ENCODE measurements at places on chromosomes 2 and 18. TPM values are rescaled to one million over a fixed set of nuclear protein-coding genes. Genes with fewer than 3 reads are reported as not detected.
A peak's percentile ranks its signal among the peaks of the same experiment; 100 is the strongest.

- no peak for DNase-seq
Observed at GRCh38 chr2:134863446-134863845, 25.0 kb downstream of the ACMSD start.

DNA sequence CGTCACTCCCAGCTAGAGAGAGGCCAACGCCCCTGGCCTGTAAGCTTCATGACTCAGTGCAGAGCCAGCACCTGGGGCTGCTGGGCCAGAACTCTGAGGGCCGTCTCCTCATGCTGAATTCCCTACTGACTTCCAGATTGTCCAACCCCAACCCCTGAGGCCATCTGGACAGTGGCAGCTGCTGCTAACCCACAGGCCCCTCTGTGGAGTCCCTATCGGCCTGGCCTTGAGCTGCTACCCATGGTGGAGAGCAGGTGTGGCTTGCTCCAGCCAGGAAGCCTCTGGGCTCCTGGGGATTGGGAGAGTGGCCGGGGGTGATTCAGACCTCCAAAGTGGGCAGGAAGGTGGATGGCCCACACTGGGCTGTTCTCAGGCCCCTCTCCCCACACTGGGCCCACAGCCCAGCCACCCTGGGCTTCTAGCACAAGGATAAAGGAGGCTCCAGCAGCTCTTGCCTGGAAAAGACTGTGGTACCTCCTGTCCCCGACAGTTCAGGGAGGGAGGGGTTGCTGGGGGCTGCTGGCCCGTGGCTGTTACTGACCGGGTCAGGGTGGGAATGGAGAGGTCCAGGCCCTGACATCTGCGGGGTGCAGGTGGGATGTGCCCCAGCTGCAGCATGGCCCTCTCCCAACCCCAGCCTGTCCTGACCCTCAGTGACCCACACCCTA lies 8.2 kb downstream of the TEKT4 start:
- DNase-seq = no peak

FNDC4 gene
- not detected for polyA plus RNA-seq

DNA sequence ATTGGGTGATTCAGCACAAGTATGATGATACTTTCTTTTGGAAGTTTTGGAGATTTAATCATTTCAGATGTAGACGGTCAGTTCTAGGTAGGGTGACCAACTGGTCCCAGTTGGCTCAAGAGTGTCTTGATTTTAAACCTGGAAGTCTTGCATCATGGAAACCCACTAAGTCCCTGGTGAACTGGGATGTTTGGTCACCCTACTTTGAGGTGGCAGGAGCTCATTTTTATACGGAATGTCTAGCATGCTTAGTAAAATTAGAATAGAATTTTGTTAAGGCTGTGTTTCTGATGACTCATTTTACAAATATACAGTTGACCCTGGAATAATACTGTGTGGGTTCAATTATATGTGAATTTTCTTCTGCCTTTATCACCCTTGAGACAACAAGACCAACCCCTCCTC lies 61.5 kb upstream of the DOCK10 start:
- no peak for DNase-seq

DNA sequence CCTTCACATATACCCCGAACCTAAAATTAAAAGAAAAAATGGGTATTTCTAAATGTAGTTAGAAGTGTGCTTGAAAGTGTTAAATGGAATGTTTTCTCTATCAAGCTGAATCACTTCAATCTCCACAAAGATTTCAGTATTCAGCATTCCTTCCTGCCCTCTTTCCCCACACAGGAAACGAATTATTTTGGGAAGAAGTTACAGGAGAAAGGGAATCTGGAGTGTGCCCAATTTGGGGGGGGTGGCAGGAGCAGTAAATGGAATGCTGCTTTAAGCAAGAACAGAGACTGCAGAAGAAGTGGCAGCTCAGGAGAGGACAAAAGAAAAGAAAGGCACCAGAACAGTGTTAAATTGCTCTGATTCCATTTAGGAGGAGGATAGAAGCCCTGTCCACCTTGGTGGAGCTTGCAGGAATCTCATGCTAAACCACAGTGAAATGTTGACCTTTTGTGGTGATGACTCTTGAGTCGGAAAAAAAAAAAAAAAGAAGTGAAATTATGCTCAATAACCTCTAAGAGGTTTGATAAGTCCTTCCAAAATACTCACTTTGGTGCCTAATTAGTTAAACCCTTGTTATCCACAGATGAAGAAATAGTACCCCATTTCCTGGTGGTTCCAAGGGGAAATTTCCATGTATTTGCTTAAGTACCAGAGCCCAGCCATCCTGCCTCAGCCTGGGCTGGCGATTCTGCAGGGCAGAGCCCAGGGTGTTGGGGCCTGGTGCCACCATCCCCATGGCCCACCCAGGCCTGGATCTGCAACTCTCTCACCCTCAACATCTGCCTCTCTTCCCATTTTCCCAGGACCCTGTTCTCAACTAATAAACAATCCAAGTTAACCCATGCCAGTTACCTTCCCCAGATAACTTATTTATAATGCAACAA lies 56.5 kb downstream of the MYO5B start:
- no peak for DNase-seq

CFC1 gene
- polyA plus RNA-seq = not detected

- peak; percentile 96 for DNase-seq
Observed at GRCh38 chr2:239910851-239911640, 114.1 kb downstream of the NDUFA10 start.

GRCh38 chr2:68044099-68044498 lies 18.7 kb downstream of the C1D start:
- no peak for DNase-seq

- DNase-seq = no peak
Observed at GRCh38 chr18:59062643-59063006, 77.1 kb upstream of the SEC11C start.

IL1RN gene
- polyA plus RNA-seq = 92.0 TPM

FSIP2 gene
- polyA plus RNA-seq = not detected

DNA sequence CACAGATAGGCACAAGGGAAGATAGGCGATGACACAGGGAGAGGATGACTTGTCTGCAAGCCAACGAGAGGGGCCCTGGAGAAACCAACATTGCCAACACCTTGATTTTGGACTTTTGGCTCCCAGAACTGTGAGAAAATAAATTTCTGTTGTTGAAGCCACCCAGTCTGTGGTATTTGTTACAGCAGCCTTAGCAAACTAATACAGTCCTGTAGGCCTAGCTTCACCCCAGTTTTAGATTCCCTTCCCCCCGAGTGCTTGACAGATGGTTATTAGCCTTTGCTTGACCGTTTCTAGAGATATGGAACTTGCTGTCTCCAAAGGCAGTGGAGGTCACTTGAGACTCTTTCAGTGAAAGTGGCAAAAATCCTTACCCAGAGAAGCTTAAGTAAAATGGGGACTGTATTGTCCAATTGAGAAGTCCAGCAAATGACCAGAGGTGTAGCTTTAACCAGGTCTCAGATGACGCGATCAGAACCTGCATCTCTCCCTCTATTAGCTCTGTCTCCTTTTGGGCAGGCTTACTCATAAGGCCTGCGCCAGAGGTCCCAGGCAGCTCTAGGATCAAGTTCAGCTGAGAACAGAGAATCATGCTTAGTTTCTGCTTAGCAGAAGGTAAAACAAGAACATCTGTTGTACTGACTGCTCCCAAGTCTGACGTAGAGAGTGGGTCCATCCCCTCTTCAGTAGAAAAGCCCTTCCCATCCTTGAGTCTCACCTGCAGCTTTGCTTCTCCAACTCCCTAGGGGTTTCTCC lies 50.4 kb downstream of the MFSD6 start:
- no peak for DNase-seq

DNA sequence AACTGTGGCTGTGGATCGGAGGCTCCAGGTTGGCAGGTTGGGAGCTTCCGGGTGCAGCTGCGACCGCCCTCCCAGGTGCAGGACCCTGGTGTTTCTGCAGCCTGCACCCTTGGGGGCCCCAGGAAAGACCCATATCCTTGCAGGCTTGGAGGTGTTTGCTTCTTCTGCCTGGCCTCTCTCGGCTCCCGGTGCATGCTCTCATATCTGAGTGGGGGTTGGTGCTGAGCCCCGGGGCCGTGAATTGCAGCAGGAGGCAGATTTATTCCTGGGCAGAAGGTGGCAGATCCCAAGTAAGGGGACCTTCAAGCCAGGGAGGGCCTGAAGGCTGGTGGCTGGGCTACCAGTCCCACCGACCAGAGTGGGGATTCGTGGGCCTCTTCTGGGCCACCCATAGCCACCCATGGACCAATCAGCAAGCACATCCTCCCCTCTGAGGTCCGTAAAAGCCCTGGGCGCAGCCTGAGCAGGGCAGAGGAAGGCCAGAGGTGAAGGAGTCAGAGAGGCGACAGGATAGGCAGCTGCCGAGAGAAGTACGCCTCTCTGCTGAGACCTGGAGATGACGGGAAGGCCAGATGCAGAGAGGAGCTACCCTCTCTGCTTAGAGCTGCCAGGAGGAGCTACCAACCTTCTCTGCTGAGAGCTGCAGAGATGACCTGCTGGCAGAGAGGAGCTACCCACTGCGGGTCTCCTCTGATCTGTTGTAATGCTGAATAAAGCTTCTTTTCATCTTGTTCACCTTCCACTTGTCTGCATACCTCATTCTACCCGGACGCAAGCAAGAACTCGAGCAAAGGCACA lies 1279.0 kb upstream of the LRRTM1 start:
- no peak for DNase-seq

DNA sequence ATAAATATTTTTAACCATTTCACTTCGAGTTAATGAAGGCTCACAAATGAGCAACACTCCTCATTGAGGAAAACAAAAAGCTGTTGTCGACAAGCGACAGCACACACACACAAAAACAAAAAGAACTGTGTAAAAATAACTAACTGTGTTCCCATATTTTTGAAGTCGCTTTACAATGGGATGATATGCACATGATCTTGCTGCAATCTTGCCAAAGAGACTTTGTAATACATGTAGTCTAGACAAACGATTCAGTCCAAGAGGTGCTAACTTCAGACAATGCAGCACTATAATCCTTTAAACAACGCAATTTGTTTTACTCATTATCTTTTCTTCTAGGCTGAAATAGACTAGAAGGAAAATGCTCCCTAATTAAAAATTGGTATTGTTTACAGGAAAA lies 7.2 kb upstream of the USP34 start:
- DNase-seq = no peak

DNA sequence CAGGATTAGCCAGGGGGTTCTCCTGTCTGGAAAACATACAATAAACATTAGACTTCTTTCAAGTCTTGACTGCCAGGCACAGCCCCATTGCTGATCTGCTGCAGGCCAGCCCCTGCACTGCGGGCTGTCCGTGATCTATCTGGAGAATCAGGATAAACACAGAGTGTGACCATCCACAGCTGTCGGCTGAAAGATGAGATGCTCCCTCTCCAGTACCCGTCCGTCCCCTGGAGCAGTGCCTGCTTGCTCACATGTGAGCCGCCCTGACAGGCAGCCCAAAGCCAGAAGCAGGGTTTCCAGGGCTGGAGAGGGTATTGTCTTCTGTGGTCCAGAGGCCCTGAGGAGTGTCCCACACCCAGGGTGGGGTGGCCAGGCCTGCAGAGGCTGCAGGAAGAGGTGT lies 46.1 kb upstream of the FOSL2 start:
- no peak for DNase-seq

- no peak for DNase-seq
Observed at GRCh38 chr2:239769554-239770245, 255.4 kb downstream of the NDUFA10 start.

GRCh38 chr2:236665572-236666118 lies 96.0 kb downstream of the ACKR3 start:
- DNase-seq = no peak

- DNase-seq = no peak
Observed at GRCh38 chr2:188145885-188146284, 145.8 kb upstream of the GULP1 start.

- no peak for DNase-seq
Observed at GRCh38 chr2:16559278-16560067, 106.2 kb downstream of the CYRIA start.

- peak; percentile 42 for DNase-seq
Observed at GRCh38 chr2:105798595-105798994, 53.9 kb downstream of the NCK2 start.

DNA sequence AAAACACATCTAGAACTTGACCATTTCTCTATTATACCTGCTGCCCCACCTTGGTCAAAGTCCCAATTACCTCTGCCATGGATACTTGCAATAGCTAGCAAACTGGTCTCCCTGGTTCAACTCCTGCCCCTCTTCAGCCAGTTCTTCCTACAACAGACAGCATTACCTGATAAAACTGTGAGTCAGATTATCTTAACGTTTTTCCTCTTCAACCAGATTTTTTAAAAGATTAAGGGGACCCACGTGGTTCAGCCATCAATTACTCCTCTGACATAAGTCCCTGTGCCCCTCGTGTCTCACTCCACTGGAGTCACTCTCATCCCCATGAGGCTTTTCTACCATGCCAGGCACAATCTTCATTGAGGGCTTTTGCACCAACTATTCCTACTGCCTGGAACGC lies 5.3 kb upstream of the ARHGAP15 start:
- DNase-seq = no peak

FIGN gene
- not detected for polyA plus RNA-seq

- DNase-seq = no peak
Observed at GRCh38 chr18:45652303-45653080, 37.2 kb downstream of the SLC14A2 start.

- DNase-seq = no peak
Observed at GRCh38 chr2:161964160-161964559, 109.9 kb downstream of the DPP4 start.

- DNase-seq = no peak
Observed at GRCh38 chr2:877747-878146, 72.9 kb upstream of the SNTG2 start.

TTR gene
- polyA plus RNA-seq = not detected

- DNase-seq = no peak
Observed at GRCh38 chr18:38368246-38368645, 802.6 kb upstream of the CELF4 start.

GRCh38 chr2:17413036-17413435 lies 105.2 kb downstream of the RAD51AP2 start:
- no peak for DNase-seq

SMAD7 gene
- 1.5 TPM for polyA plus RNA-seq

ST8SIA5 gene
- polyA plus RNA-seq = not detected

- DNase-seq = no peak
Observed at GRCh38 chr18:9184998-9185613, 48.5 kb downstream of the ANKRD12 start.

GRCh38 chr18:69870736-69871135 lies 76.9 kb downstream of the CD226 start:
- DNase-seq = no peak

DNA sequence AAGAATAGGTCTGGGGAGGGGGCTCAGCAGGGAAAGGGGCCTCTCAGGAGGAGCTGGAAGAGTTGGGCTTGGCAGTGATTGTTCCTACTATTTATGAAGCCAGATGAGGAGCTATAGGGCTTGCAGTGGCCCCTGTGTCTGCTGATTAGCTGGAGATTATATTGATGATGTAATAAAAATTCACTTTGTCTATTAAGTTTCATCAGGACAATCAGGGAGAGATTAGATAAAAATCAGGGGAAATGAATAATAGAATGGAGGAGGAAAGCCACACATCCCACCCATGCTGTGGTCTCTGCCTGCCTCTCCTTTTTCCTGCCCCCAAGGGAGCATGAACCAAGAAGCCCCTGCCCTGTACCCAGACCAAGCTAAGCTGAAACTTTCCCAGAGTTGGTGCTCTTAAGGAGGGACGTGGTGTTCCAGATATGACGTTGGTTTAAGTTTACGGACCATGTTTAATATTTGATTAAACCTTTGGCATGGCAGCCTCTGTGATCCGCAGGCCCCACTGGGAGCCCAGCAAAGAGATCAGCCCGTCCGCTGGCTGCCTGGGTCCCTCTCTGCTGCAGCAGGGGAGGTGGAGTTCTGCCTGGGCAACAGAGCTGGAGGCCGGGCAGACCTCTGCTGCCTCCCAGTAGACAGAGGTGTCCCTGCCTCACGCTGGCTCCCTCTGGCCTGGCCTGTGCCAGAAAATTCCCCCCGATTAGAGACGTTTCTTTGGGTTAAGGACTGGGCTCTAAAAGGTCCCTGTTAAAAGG lies 15.3 kb downstream of the CELF4 start:
- DNase-seq = no peak

All from CD14-positive monocyte (primary cell).